ENCODE measurements at places on chromosomes 6 and 20. TPM values are rescaled to one million over a fixed set of nuclear protein-coding genes. Genes with fewer than 3 reads are reported as not detected.

CEP162 gene
- total RNA-seq: 6.4 TPM

RAET1G gene
- 10.5 TPM for total RNA-seq

SLPI gene
- 2.8 TPM for total RNA-seq

COL9A1 gene
- not detected for total RNA-seq

HSPA1A gene
- total RNA-seq: 92.2 TPM

GPX5 gene
- total RNA-seq: not detected

EYS gene
- total RNA-seq: not detected

SERPINB6 gene
- total RNA-seq: 91.7 TPM

EDN1 gene
- total RNA-seq: 0.16 TPM

HEY2 gene
- not detected for total RNA-seq

IL20RA gene
- total RNA-seq: 0.17 TPM

NRN1 gene
- 0.09 TPM for total RNA-seq

NCR2 gene
- total RNA-seq: not detected

TPD52L1 gene
- 7.4 TPM for total RNA-seq

SLC35D3 gene
- not detected for total RNA-seq

CRISP1 gene
- not detected for total RNA-seq

DDX43 gene
- 0.32 TPM for total RNA-seq

MAPK13 gene
- 10.2 TPM for total RNA-seq

CDSN gene
- not detected for total RNA-seq

FOXS1 gene
- not detected for total RNA-seq

CCDC170 gene
- total RNA-seq: 0.47 TPM

KIF6 gene
- total RNA-seq: 0.16 TPM

ZBTB12 gene
- 14.6 TPM for total RNA-seq

MEP1A gene
- total RNA-seq: not detected

SLC26A8 gene
- not detected for total RNA-seq

B4GALT5 gene
- 15.0 TPM for total RNA-seq

NKAPL gene
- total RNA-seq: 2.0 TPM

SLA2 gene
- total RNA-seq: not detected

PRPH2 gene
- total RNA-seq: 5.2 TPM

BEND3 gene
- 0.47 TPM for total RNA-seq

ANKEF1 gene
- 1.7 TPM for total RNA-seq

EYA2 gene
- total RNA-seq: 2.4 TPM

TFAP2D gene
- not detected for total RNA-seq

MDC1 gene
- 2.4 TPM for total RNA-seq

BPIFA1 gene
- not detected for total RNA-seq

B3GAT2 gene
- total RNA-seq: under 0.01 TPM

HNF4A gene
- not detected for total RNA-seq

LINC00237 gene
- total RNA-seq: not detected

PERP gene
- 29.8 TPM for total RNA-seq

ZHX3 gene
- total RNA-seq: 12.8 TPM

ATAT1 gene
- 5.4 TPM for total RNA-seq

COL12A1 gene
- total RNA-seq: 258 TPM

FAM162B gene
- 0.32 TPM for total RNA-seq

DUSP15 gene
- 0.26 TPM for total RNA-seq

RRAGD gene
- total RNA-seq: 0.09 TPM

CLIC5 gene
- not detected for total RNA-seq

CST5 gene
- total RNA-seq: not detected

C6orf163 gene
- total RNA-seq: 2.4 TPM

SYTL3 gene
- total RNA-seq: 9.5 TPM

GGTLC1 gene
- total RNA-seq: not detected

SLC22A3 gene
- total RNA-seq: 0.09 TPM

Measured in bronchial smooth muscle cell (primary cell).